ENCODE measurements at places on chromosomes 16 and 17.

- no peak for DNase-seq
These were observed 2.4 kb downstream of the MAPK7 start for GRCh38 chr17:19380481-19381301.

- DNase-seq = no peak
These were observed 14.5 kb downstream of the KANSL1 start for GRCh38 chr17:46178550-46179214.

GRCh38 chr17:43676471-43676870, 14.7 kb upstream of the MEOX1 start:
- DNase-seq = no peak

DNA sequence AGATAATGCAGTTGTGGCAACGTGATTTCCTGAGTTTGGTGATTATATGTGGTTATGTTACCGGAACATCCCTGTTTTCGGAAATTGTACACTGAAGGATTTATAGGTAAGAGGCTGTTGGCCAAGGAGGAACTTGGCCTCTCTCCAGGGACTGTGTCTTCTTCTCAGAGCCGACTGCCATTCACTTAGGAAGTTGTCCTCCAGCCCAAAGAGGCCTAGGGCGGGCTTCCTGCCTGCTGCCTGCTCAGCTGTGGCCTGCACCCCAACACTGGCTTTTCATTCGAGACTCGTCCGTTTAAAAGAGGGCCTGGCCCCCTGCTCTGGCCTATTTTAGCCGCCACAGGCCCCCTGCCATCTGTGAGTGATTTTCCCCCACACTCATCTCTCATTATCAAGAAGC, 64.3 kb downstream of the ZDHHC7 start:
- DNase-seq = no peak

DNA sequence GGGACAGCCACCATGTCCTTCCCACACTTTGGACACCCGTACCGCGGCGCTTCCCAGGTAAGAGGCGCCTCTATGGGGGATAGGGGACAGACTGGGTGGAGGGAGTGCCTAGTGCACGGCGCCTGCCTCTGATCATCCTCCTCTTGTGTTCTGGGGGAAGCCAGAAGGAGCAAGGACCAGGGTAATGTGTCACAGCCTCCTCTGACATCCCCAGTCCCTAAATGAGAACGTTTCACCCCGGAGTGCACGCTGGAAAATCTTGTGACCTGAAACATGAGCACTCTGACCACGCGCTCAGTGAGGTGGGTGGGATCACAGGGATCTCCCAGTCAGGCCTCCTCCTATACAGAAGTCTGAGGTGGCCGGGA, 1.1 kb downstream of the IRX6 start:
- no peak for DNase-seq

GRCh38 chr17:12821376-12821940, 32.2 kb downstream of the ARHGAP44 start:
- no peak for DNase-seq

DNA sequence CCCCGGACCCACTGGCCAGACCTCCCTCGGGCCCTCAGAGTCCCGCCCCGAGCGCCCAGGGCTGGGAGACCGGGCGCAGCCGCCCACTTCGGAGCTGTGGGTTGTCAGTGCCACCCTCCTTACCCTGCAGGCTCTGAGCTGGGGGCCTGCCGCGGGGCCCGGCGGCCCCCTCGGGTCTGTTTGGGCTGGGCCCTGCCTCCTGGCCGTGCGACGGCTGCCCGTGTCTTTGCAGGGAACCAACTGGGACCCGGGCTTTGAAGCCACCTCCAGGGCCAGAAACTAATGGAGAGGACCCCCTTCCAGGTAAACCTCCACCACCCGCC, 443 bp downstream of the TEDC2 start:
- DNase-seq = no peak

- DNase-seq = no peak
These were observed 52.6 kb downstream of the HIC1 start for GRCh38 chr17:2107506-2107905.

DNA sequence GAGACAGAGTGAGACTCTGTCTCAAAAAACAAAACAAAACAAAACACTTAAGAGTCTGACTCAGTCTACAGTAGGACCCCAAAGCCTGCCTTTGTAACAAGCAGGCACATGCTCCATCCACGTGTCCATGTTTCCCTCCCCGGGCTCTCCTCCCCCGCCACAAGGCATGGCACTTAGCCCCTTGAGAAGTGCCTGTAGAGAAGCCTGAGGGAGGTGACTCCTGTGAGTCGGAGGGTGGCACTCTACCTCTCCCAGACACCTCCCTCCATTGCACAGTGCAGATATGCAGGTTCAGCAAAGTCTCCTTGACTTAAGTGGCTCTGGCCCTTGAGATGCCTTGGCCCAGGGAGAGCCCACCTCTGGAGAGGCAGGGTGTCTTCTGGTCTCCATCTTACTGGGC, 6.8 kb downstream of the FHOD1 start:
- no peak for DNase-seq

DNA sequence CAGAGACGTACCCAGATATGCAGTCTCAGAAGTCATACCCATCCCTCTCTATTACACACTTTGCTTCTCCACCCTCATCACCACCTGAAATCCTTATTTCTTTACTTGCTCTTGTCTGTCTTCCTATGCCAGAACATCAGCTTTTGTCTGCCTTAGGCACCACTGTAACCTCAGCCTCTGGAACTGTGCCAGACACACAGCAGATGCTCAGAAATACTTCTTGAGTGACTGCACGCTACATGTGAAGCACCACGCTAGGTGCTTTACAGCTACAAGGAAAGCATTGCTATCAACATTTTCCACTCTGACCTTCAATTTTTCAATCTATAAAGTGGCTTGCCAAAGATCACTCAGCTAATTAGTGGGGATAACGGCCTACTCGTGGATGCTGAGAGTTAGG, 226.8 kb downstream of the CHD9NB start:
- no peak for DNase-seq

- DNase-seq = peak; percentile 13
These were observed 5.4 kb downstream of the ZCCHC14 start for GRCh38 chr16:87487361-87487924.

DNA sequence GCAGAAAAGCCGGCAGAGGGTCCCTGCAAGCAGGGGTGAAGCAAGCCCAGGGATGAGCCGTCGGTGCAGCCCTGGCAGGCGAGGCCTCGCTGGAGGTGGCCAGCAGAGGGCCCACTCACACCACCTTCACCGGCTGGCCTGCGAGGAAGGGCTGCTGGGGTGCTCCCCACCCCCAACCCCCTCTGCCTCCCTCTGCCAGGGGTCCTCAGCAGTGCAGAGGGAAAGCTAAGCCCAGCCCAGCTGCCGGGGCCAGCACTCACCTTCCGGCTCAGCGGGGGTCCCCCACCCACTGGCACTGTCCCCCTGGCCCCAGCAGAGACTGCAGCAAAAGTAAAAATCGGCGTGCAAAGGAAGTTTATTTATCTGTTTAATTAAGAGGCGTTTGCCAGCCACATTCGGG, 113.4 kb downstream of the ENGASE start:
- no peak for DNase-seq

DNA sequence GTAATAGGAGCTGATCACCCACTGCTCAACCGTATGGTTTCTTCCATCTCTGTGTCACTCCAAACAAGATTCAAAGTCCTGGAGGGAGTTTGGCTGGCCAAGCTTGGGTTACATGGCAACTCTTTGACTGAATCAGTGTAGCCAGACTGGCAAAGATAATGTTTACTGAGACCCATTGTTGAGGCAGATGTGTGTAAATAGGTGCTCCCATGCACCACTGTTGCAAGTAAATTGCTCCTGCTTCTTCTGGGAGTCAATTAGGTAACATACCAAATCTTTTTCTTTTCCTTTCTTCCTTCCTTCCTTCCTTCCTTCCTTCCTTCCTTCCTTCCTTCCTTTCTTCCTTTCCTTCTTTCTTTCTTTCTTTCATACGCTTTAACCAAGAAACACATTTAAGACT, 86.3 kb upstream of the DHX40 start:
- DNase-seq = no peak

DNA sequence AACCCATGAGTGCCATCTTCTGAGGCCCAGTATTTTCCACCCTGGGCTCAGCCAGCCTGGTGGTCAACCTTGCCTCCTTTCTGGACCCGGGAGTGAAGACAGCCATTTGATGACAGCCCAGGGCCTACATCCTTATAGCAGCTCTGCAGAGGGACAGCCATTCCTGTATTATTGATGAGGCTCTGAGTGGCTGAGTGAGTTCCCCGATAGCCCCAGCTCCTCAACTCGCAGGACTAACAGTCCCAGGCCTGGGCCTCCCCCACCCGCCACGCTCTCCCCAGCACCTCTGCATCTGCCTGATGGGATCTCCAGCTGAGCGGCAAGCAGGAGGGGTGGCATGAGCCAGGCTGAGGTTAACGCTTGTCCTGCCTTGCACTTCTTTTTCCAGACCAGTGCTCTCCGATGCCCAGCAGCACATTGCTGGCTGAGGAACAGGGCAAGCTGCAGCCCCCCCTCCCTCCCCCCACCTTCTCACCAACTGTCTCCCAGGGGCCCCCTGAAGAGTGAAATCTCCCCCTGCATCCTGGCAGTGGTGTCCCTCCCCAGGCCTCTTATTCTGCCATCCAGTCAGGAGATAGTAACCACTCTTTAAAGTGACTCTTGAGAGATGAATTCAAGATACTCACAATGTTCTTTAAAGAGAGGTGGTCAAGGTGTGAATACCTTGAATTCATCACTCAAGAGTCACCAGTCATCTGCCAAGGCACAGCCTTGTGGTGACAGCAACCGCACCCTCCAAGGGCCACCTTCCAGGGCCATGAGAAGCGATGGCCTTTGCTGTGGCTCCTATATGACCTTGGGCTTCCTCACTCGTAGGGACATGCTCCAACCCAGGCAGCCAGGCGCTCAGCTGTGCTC, 23.5 kb downstream of the CACNG5 start:
- no peak for DNase-seq

- no peak for DNase-seq
These were observed 195.5 kb downstream of the FTO start for GRCh38 chr16:53899431-53899830.

GRCh38 chr16:12899529-12900143, 1.8 kb upstream of the SHISA9 start:
- no peak for DNase-seq

DNA sequence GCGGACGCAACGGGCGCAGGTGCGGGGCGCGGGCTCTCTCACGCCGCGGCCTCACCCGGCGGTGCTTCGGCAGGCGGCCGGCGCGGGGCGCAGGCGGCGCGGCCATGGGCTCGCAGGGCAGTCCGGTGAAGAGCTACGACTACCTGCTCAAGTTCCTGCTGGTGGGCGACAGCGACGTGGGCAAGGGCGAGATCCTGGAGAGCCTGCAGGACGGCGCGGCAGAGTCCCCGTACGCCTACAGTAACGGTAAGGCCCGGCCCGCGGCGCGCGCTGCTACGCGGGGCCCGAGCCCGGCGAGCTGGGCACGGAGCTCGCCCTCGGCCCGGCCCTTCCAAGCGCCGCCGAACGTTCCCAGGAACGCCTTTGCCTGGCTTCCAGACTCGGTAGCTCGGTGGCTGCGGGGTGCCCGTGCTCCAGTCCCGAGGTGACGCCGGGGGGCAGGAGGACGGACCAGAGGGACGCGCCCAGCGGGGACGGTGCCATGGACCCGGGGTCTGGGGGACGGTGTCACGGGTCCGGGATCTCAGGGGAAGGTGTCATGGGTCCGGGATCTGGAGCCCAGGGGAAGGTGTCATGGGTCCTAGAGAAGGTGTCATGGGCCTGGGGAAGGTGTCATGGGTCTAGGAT, 435 bp downstream of the RAB40C start:
- no peak for DNase-seq

- DNase-seq = no peak
These were observed 21.3 kb downstream of the C16orf74 start for GRCh38 chr16:85729452-85730185.

DNA sequence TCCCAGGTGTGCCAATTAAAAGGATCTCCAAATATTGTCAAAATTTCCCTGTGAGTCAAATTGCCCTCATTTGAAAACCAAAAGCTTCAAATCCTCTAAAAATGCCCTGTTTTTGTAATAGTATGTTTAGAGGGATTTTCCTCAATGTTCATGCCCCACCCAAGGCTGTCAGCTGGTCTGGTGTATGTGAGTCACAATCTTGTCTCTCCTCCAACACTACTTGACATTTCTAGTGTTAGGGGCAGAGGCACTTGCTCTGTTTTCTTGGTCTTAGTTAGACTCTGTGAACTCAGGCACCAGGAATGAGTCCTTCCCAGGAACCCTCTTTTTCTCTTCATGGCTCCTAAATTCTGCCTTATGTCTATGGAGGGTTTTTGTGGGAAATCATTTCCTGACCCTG, 634.8 kb downstream of the KCNJ2 start:
- no peak for DNase-seq

DNA sequence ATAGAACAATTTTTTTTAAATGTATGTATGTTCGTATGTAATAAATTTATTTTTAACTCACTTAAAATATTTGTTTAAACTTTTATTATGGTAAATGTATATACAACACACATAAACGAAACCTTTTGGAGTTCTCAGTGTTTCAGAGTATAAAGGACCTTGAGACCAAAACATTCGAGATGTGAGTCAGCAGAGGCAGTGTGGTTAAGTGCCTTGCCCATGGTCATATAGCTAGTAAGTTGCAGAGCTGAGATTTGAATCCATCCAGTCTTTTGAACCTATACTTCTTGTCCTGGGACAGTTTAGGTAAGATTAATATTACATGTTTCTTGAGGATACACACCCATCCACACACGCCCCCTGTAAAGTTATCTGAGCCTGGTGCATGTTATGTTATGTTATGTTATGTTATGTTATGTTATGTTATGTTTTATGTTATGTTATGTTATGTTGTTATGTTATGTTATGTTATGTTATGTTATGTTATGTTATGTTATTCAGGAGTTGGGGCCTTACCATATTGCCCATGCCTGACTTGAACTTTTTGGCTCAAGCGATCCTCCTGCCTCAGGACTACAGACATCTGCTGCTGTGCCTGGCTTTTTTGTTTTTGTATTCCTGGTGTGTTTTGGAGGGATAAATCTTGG, 41.8 kb downstream of the TNRC6A start:
- no peak for DNase-seq

DNA sequence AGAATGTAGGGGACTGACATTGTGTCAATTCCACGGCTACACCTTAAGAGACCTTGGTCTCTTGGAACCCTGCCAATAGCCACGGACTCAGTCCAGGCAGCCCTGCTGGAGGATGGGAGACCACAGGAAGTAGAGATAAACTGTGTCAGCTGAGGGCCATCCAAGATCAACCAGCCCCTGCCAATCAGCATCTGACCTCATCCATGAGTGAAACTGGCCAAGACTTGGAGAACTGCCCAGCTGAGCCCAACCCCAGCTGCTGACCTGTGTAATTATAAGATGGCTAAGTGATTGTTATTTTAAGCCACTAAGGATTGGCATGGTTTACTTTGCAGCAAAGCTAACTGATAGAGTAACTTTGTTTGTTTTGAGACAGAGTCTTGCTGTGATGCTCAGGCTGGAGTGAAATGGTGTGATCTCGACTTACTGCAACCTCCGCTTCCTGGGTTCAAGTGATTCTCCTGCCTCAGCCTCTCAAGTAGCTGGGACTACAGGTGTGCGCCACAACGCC, 13.3 kb upstream of the YWHAE start:
- no peak for DNase-seq

- no peak for DNase-seq
These were observed 7.8 kb downstream of the CD300A start for GRCh38 chr17:74474043-74474792.

GRCh38 chr16:78310990-78311561, 211.6 kb downstream of the WWOX start:
- no peak for DNase-seq

All from T-helper 9 cell (primary cell).